ENCODE measurements at places on chromosomes 3 and 15.

DNA sequence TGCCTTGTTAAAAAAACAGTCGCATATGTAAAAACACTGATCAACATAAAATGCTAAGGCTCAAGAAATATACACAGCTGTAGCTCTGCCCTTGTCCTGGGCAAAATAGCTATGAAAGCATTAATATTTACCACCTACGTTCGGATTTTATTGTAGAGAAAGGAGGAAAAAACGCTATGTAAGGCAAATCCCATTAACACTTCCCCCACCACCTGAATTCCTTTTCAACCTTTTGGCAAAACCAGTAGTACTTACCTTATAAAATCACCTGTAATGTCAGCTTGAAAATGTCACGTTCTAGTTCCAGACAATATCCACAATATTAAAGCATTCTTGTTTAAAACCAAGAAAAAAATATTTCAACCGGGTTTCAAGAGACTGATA is 3.6 kb downstream of the TRA2B start:
- no peak for DNase-seq

- DNase-seq, result no peak
These were observed 4.2 kb downstream of the PRR23B start for GRCh38 chr3:139016430-139017048.

DNA sequence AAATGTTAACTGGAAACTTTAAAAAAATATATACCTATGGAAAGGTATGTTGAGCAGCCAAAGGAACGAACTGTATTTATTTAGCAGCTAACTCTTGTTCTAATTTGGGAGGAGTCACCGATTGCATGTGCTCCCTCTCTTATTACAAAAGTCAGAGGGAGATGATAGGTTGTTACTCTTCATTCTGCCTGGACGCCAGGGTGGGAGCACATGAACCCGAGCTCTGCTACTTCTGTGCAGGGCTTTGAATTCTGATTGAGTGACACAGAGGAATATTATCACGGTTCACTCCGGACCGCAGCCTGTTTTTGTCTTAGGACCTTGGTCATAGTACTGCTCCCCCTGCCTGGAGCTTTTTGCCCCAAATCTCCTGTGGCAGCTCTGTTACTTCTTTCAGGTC is 36.9 kb upstream of the LRIG1 start:
- DNase-seq, result no peak

DNA sequence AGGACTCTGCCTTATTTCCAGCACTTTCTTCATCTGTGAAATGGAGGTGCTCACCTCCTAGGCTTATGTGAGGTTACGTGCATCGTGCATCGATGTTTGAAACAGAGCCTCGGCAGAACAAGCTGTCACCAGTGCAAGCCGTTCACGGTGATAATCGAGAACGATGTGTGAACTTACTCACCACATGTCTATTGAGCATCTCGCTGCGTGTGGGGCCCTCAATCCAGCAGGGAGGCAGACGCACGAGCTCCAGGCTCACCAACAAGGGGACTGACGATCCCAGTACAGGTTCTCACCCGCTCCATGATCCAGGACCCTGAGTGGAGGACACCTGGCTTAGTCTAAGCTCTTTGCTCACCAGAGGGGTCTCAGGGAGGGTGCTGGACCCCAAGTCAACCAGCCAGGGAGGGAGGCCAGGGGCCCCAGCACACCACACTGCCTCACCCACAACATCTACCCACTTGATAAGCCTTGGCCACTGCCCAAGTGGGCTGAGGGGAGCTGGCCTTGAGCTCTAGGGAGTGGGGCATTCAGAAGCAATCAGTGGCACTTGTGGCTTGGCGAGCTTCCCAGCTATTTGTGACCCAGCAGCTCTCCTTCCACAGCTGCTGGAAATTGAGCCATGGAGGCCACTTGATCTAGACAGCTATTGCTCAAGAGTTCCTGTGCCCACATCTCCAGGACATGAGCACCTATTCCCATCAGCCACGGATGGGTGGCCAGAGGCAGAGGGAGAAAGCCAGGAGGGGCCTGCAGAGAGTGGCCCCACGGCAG is 34.4 kb upstream of the SLC6A1 start:
- DNase-seq, result no peak

GRCh38 chr3:78974181-78974790 is 793.5 kb downstream of the ROBO1 start:
- no peak for DNase-seq

- no peak for DNase-seq
These were observed 1.8 kb upstream of the UBE2E2 start for GRCh38 chr3:23201154-23201838.

GRCh38 chr3:4981665-4982494 is 2.6 kb downstream of the BHLHE40 start:
- no peak for DNase-seq

DNA sequence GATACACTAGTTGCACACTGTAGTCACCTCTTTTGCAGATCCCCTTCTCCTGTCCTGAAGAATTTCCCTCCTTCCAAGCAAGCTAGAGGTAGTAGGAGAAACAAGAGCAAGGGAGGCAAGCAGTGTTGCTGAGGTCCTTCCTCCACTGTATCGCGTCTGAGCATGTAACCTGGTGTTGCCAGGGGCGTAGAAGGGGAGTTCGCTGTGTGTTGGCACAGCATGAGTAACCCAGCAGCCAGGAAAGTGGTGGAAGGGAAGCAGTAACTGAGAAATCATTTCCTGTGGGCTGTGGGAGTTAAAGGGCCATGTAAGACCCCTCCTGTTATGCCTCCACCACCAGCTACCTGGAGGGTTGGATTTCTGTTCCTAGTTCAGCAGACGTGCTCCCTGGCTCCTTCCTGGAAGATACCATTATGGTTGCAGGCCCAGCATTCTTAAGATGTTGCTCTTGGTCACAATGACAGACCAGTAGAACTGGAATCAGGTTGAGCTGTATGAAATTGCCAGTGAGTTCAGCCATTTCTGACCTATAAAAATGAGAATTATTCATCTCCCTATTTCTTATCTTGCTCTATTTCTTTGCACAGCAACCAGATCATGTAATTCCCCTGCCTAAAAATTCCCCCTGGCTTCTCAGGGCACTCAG is 215.3 kb upstream of the TOPAZ1 start:
- DNase-seq, result no peak

GRCh38 chr3:59979542-59979941 is 929.7 kb upstream of the CFAP20DC start:
- DNase-seq, result no peak

GRCh38 chr15:70954733-70955132 is 62.1 kb downstream of the LRRC49 start:
- DNase-seq, result no peak

Measured in posterior cingulate gyrus (tissue), 11 donors.